ENCODE measurements at places on chromosomes 3 and 15.
A peak's percentile ranks its signal among the peaks of the same experiment; 100 is the strongest.

GRCh38 chr3:33883951-33884561 is 85.6 kb downstream of the PDCD6IP start:
- DNase-seq = no peak

DNA sequence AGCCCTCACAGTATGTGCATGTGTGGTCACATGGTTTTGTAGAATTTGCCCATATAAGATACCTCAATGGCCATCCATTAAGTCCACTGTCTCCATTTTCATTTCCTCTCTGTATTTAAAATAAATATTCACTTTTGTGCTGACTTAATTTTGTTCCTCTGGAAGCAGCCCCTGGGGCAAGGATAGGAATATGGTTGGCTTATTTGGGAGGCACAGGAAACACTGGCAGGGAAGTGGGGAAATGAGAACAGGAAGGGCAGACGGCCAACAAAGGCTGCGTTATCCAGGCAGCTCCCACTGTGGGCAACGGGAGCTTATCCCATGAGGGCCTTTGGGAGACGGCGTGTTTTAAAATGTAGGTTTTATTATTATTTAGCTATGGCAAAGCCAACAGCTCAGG is 148.6 kb downstream of the SHQ1 start:
- DNase-seq = no peak

DNA sequence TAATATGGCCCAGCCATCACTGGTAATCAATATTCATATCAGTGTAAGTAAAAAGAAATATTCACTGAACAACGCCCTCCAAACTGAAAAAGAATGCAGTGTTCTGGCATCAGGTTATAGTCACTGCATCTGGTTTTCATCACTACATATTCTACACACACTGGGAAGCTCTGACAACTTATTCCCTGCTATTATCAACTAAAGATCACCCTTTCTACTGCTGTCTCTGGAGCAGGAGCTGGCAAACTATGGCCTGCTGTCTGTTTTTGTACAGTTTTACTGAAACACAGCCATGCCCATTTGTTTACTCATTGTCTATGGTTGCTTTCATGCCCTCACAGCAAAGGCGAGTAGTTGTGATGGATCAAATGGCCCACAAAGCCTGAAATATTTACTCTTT is 35.3 kb downstream of the TUBGCP4 start:
- DNase-seq = no peak

GRCh38 chr15:59237119-59237855 is 30.6 kb downstream of the LDHAL6B start:
- DNase-seq = no peak

DNA sequence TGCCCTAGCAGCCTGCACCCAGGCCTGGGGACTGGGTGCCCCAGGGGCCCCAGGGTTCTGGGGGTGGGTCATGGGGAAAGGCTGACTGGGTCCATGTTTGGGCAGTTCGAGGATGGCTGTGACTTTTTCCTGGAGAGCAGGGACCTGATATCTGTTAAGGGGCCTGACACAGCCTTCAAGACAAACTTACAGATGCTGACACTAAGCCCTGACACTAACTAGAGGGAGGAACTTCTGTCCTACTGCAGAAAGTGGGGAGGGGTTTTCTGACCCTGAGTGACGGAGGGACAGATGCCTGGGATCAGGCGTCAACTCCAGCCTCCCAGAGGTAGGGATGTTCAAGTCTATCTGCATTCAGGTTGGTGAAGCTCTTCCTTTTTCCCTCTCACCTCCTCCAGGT is 45.0 kb upstream of the SLC6A11 start:
- DNase-seq = no peak

GRCh38 chr3:157438194-157438730 is 1.6 kb downstream of the PTX3 start:
- peak; percentile 15 for DNase-seq
